Activated T-cell treated with anti-CD3 and anti-CD28 coated beads for 48 hours (primary cell): ENCODE measurements at places on chromosomes 7 and 10.

- no peak for DNase-seq
Observed at GRCh38 chr10:117442521-117442920, 67.3 kb upstream of the PDZD8 start.

DNA sequence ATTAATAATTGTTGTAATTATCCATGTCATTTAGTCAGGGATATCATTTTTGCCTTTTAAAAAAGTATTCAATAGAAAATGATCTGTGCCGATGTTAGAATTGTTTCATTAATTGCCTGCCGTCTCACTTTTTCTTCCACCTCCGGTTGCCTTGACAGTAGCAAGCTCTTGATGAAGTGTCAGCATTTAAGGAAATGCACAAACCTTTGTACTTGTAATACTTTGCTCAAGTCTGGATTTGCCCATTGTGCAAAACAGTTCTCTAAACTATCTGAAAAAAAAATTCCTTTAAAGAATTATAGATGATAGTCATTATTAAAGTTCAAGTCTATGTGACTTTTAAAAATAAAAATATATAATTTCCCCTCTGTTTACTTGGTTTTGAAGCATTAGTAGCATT, 619.7 kb downstream of the GATA3 start:
- no peak for DNase-seq

- no peak for DNase-seq
Observed at GRCh38 chr10:78910476-78910875, 158.3 kb upstream of the ZMIZ1 start.

DNA sequence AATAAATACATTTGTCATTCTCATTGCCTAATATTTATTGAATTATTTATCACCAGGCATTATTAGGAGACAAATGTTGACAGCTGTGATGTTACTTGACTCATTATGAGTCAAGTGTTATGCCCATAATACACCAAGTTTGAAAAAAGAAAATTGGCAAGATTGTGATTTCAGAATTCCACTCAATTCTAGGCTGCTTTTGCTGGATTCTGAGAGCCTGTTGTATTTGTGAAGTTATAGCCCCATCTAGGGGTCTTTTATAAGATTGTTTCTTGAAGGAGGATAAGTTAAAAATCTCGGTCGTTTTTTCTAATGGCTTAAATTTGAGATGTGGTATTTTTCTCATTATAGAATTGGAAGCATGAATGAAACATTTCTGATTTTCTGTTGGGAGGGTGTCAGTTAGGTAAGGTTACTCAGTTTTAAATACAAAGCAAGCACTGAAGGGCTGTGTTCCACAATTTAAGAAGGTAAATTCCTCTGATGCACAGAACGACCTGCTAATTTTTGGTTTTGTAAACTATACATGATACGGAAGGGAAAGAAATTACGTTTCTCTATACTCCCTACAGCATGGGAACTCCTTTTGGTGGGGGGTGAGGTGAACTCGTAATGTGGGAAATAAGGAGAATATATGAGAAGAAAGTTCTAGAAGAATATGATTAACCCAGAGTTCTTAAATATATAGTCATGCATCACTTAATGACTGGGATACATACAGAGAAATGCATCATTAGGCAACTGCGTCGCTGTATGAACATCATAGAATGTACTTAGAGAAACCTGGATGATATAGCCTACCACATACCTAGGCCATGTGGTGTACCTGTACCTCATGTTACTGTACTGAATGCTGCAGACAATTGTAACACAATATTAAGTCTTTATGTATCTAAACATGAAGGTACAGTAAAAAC, 2.6 kb downstream of the STK31 start:
- DNase-seq: no peak

- DNase-seq: no peak
Observed at GRCh38 chr7:46387646-46388045, 466.6 kb upstream of the IGFBP3 start.

DNA sequence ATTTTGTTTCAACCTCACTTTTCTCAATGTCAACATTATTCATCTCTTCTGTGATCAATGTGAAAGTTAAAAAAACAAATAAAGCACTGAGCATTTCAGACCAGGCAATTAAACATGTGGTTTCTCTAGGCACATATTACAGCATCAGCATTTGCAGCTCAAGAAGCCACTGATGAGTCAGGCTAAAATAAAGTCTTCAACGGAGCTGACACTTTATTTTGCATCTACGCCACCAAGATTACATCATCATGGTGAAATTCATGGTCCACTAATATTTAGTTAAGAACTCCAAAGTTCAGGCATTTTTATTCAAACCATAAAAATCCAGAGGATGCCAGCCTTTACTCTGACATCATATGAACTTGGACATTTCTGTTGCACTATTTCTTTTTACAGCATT, 33.0 kb downstream of the MAGI2 start:
- no peak for DNase-seq

GRCh38 chr7:142855114-142855743, 353 bp downstream of the EPHB6 start:
- no peak for DNase-seq

DNA sequence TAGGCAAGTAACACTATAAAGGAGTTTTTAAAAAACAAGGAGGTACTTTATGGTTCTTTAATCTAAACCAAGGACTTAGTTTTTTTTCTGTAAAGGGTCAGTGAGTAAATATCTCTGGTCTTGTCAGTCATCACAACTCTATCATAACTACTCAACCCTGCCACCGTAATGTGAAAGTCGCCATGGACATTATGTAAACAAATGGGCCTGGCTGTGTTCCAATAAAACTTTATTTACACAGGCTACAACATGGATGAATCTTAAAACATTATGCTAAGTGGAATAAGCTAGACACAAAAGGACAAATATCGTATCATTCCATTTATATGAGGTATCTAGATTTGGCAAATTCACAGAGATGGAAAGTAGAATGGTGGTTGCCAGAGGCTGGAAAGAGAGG, 60.8 kb upstream of the SP4 start:
- DNase-seq: no peak

- no peak for DNase-seq
Observed at GRCh38 chr10:110910138-110910537, 8.8 kb downstream of the BBIP1 start.

- DNase-seq: no peak
Observed at GRCh38 chr10:119700321-119700954, 25.4 kb upstream of the INPP5F start.

- no peak for DNase-seq
Observed at GRCh38 chr7:2621061-2621828, 10.5 kb upstream of the TTYH3 start.

DNA sequence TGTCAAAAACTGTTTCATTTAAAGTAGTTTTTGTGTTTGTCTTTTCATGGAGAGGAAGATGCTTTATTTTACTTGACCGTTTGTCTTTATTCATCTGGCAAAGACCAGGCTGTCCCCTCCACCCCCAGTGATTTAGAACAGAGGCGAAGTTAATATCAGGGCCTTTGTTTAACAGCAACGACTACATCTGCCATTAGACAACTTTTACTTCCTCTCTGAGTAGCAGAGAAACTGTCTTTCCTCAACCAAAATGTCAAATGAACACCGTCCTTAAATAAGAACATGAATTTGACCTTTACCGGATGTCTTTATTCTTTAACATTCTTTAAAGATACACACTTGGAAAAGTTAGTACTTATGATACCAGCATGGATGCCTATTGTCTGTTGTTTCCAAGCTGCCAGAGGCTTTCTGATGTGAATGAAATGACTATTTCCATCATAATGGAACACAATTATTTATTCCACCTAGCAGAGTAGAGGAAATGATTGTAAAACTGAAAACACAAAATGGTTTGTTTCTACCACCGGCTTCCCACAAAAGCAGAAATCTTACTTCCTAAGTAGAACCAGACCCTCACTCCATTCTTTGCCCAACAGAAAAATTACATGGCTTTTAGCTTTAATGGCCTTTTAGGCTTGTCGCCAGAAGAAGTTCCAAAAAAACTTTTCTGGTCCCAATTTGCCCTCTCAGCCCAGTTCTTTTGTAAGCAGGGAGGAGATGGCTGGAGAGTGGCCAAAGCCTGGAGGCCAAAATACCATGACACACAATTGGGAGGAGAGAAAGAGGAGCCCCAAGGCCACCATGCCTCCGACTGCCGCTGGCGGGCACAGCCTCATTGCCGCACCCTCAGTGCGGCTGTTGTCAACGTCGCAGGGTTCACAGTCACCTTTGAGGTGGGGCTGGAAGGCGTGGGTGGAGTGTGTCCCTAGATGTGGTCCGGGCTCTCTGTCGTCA, 168.5 kb downstream of the TEX36 start:
- no peak for DNase-seq

DNA sequence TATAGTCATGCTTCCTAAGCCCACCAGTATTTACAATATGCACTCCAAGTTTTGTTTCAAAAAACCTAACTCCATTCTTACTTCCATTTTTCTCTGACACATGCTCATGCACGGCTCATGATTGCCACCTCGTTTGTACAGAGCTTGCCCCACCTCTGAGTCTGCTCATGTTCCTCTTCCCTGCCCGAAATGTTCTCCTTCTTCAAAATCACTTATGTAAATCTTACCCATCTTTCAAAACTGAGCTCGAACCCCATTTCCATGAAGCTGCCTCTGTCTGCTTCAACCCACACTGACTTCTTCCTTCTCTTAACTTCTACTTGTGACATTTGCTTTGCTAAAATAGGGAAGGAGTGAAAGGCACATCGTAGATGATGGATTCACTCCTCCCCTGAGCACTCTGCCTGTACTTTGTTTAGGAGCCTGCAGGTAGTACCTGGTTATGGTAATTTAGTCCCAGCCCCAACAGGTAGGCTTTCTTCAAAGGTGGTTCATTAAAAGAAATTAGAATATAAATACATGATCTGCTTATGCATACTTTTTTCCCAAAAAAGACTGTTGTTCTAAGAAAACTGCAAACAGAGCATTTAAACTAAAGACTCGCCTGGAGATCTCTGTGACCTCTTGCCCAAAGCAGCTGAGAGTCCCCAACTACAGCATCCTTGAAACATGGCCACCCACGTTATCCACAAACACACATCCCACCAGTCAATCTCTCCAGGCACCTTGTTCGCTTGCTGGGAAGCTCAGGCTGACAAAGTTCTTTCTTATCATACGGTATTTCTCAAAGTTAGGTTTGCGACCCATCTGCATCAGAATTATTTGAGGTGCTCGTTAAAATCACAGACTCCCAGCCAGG, 172.0 kb downstream of the DGKI start:
- DNase-seq: no peak

GRCh38 chr7:35263396-35263795, 9.5 kb upstream of the TBX20 start:
- DNase-seq: no peak

DNA sequence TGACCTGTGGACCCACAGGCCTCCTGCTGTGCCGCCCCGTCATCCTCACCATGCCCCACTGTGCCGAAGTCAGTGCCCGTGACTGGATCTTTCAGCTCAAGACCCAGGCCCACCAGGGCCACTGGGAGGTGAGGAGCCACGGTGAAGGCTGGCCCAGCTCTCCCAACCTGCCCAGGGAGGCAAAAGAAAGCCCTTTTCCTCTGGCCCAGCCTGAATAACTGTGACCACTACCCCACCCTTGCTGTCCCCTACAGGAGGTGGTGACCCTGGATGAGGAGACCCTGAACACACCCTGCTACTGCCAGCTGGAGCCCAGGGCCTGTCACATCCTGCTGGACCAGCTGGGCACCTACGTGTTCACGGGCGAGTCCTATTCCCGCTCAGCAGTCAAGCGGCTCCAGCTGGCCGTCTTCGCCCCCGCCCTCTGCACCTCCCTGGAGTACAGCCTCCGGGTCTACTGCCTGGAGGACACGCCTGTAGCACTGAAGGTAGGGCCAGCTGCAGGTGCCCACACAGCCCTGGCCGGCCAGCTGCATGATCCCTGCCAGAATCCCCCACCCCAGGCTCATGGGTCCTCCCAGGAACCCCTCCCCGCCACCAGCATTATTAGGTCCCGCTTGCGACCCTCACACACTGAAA, 25.5 kb upstream of the SLC29A3 start:
- DNase-seq: no peak
